Stimulated activated CD8-positive, alpha-beta memory T cell treated with anti-CD3 and anti-CD28 coated beads, Interleukin-7, amount 100 ng/mL, for 48 hours (primary cell): ENCODE measurements at places on chromosomes 3 and 15.
A peak's percentile ranks its signal among the peaks of the same experiment; 100 is the strongest.

DNA sequence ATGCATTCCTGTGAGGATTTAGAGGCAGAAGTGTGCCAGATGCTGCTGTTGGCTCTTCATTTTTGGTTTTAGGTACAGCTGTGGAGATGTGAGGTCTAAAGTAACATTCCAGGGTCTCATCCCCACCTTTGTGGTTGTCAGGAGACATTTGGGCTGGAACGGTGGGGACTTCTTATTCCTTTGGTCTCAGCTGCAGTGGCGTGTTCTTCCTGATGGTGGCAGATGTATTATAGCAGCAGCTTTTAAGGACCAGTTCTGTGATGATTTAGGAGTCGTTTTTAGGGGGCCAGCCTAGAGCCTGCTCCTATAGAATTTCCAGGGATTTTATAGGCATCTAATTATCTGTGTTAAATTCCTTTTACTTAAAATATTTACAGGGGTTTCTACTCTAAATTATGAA is 221.0 kb upstream of the EOMES start:
- DNase-seq = no peak

- DNase-seq = no peak
Observed at GRCh38 chr15:96187341-96188305, 142.9 kb upstream of the NR2F2 start.

DNA sequence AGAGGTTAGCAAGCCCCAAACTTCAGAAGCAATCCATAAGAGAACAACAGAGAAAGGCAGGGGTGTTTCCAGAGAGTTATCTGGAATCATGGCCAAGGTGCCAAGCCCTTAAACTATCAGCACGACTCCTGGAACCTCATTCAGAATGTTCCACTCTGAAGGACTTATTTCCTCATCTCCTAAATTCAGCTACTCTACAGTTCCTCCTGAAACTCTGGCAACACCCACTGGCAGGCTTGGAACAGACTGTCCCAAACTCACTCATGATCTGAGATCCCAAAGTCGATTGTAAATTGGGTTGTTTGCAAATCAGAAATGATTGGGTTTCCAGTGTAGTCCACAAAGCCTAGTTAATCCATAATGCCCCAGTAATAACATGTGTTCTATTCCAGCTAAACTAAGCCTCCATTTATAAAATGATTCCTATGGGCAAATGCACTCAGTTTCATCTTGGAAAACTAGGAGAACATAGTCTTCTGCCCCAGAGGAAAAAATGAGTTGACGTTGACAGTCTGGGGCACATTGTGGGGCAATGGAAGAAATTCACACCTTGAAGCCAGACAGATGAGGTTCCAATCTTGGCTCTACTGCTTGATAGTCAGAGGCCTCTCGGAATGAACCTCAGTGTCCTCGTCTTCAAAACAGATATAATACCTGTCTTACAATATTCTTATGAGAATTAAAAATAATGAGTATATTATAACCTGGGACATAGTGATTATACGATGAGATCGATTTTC is 65.9 kb downstream of the SLCO2A1 start:
- DNase-seq = no peak

DNA sequence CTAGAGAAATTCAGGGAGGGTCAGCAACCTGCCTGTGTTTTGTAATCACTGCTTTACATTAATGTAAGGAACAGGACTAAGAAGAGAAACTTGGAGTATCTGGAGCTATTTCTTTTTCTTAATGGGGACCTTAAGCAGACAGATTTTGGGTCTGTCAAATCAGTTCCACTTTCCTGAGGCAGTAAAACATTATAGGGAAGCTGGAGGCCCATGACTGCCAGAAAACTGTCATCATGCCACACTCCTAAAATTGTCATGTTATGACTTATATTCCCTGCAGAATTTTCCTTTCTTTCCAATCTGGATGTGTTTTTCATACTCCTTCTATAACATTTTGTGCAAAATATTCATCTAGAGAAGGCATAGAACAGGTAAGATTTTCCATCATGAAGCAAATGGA is 28.8 kb downstream of the DGKG start:
- no peak for DNase-seq

DNA sequence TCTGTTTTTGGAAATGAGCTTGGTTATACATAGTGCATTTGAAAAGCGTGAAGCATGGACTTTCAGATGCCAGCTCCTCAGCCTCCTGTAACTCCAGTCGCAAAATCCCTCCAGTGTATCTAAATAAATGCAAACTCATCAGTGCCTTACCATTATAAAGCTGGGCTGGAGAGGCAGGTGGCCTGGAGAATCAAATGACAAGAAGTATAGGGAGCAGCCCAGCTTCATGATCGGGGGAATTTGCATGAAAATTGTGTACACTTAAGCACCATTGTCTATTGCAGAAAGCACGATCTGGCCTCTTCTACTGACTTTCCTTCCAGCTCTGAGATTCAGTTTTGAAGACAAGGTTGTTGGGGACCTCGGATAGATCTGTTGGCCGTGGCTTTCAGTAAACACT is 71.7 kb downstream of the IGF1R start:
- no peak for DNase-seq

DNA sequence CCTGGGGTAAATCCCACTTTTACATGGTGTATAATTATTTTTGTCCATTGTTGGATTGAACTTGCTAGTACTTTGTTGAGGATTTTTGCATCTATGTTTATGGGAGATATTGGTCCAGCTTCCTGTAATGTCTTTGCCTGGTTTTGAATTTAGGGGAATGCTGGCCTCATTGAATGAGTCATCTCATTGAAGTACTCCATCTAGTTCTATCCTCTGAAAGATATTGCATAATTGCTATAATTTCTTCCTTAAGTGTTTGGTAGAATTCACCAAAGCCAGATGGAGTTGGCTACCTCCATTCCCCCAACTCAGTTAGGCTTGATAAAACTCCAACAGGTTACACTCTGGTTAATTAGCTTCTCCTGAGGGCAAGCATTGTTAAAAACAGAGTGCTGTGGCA is 237.4 kb upstream of the TGFBR2 start:
- DNase-seq = no peak

- DNase-seq = no peak
Observed at GRCh38 chr3:124784686-124785382, 54.6 kb downstream of the UMPS start.

DNA sequence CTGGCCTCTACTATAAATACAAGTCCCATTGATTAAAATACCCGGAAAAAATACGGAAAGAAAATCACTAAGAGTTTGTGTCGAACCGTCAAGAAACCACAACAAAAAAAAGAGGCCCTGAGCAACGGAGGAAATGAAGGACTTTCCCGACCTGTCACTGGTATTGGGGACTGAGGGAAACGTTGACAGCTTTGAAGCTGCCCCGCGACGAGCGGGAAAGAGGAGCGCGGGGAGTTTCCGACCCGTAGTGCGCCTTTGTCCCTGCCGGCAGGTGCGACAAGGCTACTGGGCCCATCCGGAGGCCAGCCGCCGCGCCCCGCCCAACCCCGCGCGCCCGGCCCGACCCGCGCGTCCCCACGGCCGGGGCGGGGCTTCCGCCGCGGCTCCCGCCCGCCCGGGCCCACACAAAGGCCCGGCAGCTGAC is 416 bp downstream of the PBRM1 start:
- DNase-seq = peak; percentile 75

DNA sequence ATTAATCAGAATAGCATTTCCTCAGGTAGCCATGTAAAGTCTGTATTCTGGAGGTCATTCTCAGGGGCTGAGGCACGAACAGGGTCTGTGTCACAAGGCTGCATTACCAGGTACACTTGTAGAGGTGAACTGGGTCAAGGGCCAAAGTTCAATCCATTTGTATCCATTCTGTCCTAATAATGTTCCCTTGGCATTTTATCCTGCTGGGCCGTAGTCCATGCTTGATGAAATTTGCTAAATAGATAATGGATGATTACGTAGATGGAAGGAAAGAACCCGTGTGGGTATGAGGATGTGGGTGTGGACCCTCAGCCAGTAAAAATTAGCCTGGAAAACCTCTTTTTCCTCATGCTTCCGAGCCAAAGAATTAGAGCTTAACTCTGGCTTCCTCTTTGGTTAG is 785.9 kb downstream of the GRM7 start:
- no peak for DNase-seq

DNA sequence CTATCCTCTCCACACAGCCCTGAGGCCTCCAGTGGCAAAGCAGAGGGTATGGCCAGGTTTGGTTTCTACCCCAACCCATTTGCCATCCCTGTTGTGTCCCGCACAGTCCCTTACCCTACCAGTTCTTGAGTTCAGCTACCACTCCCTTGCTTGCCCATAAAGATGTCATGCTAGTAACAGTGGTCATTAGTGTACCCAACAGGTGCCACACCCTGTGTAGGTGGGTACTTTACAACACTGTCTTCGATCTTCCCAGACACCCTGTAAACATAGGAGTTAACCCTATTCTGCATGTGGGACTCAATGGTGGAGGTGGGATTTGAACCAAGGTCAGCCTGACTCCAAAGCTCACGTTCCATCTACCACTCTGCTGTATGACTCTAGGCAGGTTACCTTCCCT is 23.2 kb downstream of the LINGO1 start:
- no peak for DNase-seq
